Bone marrow (tissue), 2 donors: ENCODE measurements at places on chromosomes 11 and 22.

- DNase-seq, result no peak
Observed at GRCh38 chr11:27642954-27643353, 57.3 kb downstream of the BDNF start.

- no peak for DNase-seq
Observed at GRCh38 chr11:27392278-27393114, 29.5 kb upstream of the CCDC34 start.

GRCh38 chr11:105357764-105358163 is 218.2 kb upstream of the CARD18 start:
- DNase-seq, result no peak

GRCh38 chr11:36868380-36868779 is 270.3 kb upstream of the RAG2 start:
- no peak for DNase-seq

- no peak for DNase-seq
Observed at GRCh38 chr11:111977146-111978027, 40.2 kb downstream of the DIXDC1 start.

DNA sequence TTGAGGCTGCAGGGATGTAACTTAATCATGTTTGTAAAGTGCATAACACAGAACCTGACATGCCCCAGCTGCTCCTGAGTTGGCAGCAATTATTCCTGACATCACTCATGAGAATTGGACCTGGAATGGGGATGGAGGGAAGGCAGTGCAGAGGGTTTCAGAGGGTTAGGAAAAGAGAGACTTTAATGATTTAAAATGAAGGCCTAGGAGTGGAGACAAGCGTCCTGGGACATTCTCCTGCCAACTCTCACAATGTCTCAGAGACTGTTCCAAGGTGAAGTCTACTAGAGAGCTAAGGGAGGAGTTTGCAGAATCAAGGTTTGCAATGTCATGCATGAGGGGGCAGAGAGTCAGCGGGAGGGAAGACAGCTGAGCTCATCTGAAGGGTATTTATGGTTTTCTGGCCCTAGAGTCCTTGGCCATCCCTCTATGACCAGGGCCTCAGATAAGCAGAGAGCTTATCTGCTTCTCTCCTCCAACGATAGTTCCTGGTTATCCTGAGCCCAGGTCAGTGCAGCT is 36.9 kb downstream of the GGTLC2 start:
- no peak for DNase-seq

DNA sequence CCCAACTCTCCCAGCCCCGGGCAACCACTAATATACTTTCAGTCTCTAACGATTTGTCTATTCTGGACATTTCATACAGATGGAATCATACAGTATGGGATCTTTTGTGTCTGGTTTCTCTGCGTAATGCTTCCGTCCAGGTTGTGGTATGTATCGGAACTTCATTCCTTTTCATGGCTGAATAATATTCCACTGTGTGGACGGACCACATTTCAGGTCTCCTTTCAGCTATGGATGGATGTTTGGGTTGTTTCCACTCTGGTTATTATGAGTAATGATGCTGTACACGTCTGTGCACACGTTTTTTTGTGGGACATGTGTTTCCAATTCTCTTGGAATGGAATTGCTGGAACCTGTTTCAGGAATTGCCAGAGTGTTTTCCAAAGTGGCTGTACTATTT is 17.4 kb upstream of the CPT1A start:
- no peak for DNase-seq

GRCh38 chr11:111796696-111797095 is 30.5 kb upstream of the PPP2R1B start:
- DNase-seq, result peak; percentile 31

- DNase-seq, result no peak
Observed at GRCh38 chr11:133222425-133223330, 309.6 kb downstream of the OPCML start.

DNA sequence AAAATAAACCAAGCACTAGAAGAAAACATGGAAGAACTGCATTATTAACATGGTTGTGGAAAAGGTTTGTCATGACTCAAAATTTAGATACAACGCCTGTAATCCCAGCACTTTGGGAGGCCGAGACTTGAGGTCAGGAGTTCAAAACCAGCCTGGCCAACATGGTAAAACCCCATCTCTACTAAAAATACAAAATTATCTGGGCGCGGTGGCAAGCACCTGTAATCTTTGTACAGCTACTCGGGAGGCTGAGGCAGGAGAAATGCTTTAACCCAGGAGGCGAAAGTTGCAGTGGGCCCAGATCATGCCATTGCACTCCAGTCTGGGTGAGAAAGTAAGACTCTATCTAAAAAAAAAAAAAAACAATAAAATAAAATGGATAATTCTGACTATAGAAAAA is 23.7 kb downstream of the GNB1L start:
- no peak for DNase-seq

- no peak for DNase-seq
Observed at GRCh38 chr22:21659864-21660525, 5.8 kb upstream of the PPIL2 start.

DNA sequence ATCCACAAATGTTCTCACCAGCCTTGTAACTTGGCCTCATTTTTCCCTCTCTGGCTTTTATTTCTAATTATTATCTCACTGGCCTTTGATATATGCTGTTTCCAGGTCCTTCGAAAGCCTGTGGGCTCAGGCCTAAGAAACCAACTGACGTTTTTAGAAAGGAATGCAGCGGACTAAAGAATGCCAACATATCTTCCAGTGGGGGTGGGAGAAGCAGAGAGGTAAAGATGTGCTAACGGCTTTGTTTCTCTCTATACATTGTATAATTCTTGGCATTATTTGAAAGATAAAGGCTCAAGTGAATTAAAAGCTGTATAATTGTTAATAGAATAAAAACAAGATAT is 28.2 kb downstream of the OR6Q1 start:
- DNase-seq, result no peak

- no peak for DNase-seq
Observed at GRCh38 chr11:86972734-86973133, 17.5 kb upstream of the FZD4 start.

DNA sequence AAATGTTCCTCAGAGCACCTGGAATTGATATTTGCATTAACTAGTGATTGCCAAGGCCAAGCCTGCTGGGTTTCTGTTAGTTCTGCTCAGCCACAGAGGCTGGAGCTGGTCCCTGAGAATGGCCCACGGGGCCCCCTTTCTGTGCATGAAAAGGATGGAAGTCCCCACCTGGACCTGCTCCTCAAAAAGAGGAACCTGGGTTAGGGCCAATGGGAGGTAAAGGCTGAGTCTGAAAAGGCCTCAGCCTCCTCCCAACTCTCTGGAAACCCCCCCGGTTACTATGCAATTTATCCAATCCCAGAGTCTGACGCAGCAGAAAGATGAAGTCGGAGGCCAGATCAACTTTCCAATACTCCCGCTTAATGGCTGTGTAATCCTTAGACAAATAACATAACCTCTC is 6.8 kb upstream of the CREB3L1 start:
- no peak for DNase-seq

- DNase-seq, result peak; percentile 59
Observed at GRCh38 chr11:67584205-67584880, 731 bp downstream of the GSTP1 start.

- no peak for DNase-seq
Observed at GRCh38 chr22:30280505-30280904, 8.8 kb downstream of the CASTOR1 start.

DNA sequence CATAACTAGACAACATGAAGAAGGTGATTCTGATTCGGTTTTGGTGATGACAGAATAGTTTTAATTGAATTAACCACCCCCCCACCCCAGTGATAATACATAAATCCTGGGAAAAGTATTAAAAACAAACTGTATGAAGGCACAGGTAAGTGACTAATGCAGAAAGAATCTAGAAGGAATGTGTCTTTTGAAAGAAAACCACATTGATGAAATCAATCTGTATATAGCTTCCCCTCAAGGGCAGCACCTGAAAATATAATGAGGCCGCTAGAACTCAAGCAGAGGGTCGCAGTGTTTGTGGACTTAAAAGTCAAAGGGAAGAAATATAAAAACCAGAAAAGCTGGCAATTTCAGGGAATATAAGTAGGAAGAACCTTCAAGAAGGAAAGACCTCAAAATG is 580.5 kb upstream of the CHORDC1 start:
- no peak for DNase-seq

GRCh38 chr11:124751391-124751740 is 689 bp downstream of the VSIG2 start:
- DNase-seq, result no peak

DNA sequence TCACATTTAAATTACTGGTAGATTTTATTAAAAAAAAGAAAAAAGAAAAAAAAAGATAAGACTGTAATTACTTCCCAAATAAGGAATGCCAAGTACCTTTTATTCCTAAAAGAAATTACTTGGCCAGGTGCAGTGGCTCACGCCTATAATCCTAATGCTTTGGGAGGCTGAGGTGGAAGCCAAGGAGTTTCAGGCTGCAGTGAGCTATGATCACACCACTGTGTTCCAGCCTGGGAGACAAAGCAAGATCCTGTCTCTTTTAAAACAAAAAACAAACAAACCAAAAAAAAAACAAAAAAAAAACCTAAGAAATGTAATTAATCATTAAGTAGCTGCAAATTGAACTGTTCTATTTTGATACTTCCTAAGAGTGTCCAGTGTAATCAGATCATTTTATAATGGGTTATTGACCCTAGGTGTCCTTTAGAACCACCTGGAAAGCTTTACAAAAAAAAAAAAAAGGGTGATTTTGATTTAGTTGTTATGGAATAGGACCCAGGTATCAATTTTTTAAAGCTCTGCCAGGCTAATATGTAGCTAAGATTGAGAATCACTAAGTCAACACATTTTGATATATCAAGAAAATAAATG is 10.8 kb downstream of the LIN7C start:
- no peak for DNase-seq

DNA sequence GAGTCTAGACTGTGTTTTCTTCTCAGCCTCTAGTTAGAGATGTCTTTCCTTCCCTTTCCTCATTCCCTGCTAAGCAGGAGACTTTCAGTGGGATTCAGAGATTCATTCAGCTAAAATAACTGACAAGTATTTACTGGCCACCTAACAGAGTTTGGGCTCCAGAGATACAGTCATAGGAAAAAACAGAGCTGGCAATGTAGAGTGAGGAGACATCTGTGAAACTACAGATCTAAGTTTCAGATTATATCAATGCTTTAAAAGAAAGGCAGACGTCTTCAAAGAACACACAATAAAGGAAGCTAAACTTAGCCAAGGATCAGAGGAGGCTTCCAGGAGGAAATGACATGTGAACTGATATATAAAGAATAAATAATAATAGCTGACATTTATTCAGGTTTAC is 355.6 kb upstream of the DDI1 start:
- no peak for DNase-seq

- DNase-seq, result no peak
Observed at GRCh38 chr11:10914050-10914449, 56.2 kb upstream of the ZBED5 start.

DNA sequence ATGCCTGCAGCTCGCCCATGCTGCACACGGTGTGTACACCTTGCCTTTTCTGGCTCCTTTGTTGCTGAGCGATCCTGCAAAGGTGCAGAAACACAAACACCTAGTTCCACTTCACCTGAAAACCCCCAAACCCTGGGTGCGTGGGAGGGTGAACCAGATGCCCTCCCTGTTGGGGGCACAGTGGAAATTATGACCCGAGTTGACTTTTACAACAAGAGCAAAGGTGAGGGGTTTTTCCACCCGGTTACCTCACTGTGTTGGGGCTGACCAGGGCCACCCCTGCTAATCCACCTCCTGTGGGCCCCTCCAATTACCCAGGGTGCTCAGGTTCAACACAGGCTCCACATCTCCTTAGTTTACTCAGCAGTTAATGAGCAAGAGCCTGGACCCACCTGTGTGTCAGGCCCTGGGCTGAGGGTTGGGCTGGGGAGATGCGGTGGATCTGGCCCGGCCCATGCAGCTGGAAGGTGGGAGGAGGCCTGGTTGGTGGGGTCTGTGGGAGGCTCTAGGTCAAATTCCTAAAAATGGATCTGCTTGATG is 42.1 kb downstream of the LRRC32 start:
- no peak for DNase-seq

- DNase-seq, result no peak
Observed at GRCh38 chr11:12693094-12693478, 18.9 kb downstream of the TEAD1 start.
